ENCODE measurements at places on chromosomes 2 and 18.

DNA sequence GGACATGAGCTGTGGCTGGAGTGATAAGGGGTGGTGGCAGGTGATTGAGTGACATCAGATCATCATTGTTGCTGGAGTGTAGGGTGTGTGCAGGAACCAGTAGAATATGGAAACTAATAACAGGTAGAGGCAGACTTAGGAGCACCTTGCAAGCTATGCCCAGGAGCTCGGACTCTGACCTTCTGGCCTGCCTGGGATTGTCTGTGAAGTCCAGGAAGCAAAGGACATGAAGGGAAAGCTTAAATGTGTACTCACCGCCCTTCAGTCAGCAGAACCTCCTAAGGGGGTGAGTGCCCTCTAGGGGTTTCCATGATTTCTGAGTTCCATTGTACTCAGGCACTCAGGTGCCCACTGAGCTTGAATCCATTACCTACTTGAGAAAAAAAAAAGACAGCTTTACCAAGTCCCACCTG is 104.2 kb downstream of the CRIM1 start:
- H3K27ac ChIP-seq = no peak overlapping the region
- H3K4me3 ChIP-seq = no peak overlapping the region
- H3K27me3 ChIP-seq = no peaks in the 10 kb centered on the region

DNA sequence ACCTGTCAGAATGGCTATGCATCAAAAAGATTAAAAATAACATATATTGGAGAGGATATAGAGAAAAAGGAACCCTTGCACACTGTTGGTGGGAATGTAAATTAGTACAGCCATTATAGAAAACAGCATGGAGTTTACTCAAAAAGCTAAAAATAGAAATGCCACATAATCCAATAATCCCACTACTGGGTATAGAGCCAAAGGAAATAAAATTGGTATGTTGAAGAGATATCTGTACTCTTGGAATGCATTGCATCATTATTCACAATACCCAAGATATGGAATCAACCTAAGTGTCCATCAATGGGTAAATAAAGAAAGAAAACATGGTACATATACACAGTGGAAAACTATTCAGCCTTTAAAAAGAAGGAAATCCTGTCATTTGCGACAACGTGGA is 77.2 kb downstream of the C1D start:
- DNase-seq = no peak
- no peaks in the 10 kb centered on the region for H3K36me3 ChIP-seq
- no peaks in the 10 kb centered on the region for H3K27me3 ChIP-seq
- no peaks in the 10 kb centered on the region for H3K4me1 ChIP-seq
- no peak overlapping the region for H3K4me3 ChIP-seq

GRCh38 chr2:3142961-3143571 is 234.6 kb downstream of the EIPR1 start:
- no peaks in the 10 kb centered on the region for H3K36me3 ChIP-seq
- DNase-seq = no peak
- no peak overlapping the region for H3K4me3 ChIP-seq
- H3K4me1 ChIP-seq = no peaks in the 10 kb centered on the region
- H3K27me3 ChIP-seq = no peaks in the 10 kb centered on the region

DNA sequence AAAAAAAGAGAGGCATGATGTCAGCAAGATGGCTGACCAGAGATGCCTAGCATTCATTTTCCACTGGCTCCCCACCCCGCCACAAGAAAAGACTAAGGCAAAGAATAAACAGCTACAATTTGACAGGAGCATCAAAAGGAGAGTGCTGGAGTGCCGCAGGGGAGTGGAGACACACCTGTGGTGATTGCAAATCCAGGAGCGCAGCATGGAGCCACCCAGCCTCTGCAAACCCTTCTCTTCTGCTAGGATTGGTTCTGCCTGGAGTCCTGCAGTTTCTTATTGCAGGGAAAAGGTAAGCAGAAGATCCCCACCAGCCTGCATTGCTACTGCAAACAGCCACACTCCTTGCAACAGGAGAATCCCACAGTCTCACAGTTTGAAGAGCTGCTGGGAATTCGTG is 26.1 kb downstream of the BOLL start:
- no peak for DNase-seq
- no peaks in the 10 kb centered on the region for H3K27me3 ChIP-seq
- H3K4me1 ChIP-seq = no peaks in the 10 kb centered on the region
- H3K27ac ChIP-seq = no peak overlapping the region
- H3K36me3 ChIP-seq = no peaks in the 10 kb centered on the region

DNA sequence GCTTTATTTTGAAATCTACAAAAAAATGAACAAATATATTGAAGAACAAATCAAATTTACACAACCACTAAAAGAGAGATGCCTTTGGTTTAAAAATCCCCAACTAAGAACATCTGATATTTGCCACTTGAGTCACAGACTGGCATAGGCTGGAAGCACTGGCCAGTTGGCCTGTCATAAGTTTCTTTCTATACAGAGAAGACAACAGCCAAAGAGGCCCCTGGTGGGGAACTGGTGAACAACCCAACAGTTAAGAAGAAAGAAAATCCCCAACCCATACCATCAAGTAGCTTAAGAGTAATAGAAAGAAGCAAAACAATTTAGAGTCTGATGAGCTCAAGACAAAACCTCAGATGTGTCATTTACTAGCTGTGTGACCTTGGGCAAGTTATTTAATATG is 45.5 kb downstream of the OSR1 start:
- no peak for DNase-seq
- H3K36me3 ChIP-seq = no peaks in the 10 kb centered on the region
- no peak overlapping the region for H3K4me3 ChIP-seq
- no peaks in the 10 kb centered on the region for H3K4me1 ChIP-seq
- no peaks in the 10 kb centered on the region for H3K27me3 ChIP-seq
- no peak overlapping the region for H3K27ac ChIP-seq

DNA sequence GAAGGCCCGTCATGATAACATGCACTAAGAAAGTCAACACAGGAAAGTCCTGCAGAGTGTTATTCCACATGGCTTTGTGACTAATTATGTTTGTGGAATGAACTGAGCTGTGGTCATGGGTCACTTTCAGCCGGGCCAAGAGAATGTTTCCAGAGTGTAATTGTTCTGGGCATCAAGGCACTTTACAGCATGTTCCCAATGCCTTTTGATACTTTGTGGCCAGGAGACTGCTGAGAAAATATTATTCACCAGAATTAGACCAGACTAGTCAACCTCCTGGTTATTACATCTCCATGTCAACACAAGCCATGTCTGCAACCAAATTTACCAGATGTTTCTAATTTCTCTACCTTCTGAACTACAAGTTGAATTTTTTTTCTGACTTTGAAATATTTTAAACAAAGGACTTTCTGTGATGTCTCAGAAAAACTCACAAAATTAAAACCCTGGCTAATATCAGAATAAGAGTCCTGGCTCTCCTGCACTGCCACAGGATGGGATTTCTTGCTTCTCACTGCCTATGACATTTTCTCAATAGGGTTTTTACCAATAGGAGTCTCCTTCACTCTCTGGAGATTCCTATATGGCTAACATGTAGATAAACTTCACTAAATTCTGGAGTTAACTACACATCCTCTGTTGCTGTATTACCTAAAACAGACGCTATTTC is 90.6 kb upstream of the WDR75 start:
- H3K27ac ChIP-seq = no peak overlapping the region
- no peaks in the 10 kb centered on the region for H3K36me3 ChIP-seq
- H3K4me1 ChIP-seq = no peaks in the 10 kb centered on the region
- no peaks in the 10 kb centered on the region for H3K27me3 ChIP-seq
- DNase-seq = peak; percentile 36

DNA sequence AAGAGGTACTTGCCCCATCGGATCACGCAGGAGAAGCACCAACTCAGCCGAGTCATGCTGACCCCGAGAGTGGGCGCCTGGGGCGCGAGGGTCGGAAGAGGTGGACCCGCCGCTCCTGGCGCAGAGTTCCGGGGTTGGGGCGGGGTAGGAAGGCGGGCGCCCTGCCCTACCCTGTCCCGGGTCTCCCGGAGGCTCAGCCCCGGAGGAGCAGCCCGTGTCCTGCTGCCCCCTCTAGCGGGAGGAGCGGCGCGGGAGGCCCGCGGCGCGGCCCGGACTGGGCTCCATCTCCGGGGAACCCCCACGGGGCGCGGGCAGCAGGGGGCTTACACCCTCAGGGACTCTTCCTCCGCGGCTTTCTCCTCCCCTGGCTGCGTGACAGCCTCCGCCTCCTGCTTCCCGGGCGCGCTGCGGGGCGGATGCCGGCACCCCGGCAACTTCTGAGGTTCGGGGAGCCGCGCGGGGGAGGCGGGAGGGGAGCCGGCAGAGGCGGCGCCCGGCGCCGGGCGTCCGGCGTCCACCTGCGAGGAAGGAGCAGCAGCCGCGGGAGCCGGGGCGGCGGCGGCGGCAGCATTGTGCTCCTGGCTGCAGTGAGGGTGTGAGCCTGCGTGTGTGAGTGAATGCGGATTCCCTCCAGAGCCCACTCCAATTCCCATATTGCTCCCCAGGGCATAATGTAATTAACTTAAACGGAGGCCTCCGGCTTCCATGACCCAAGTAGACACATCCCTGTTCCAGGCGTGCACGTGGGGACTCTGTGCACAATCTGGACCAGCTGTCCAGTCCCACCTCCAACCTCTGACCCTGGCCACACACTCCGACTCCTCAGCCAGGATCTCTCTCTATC is 7.6 kb upstream of the TNS1 start:
- H3K27me3 ChIP-seq = no peaks in the 10 kb centered on the region
- H3K27ac ChIP-seq = no peak overlapping the region
- peaks cover 23% of the 10 kb centered on the region for H3K4me1 ChIP-seq
- H3K4me3 ChIP-seq = peak overlapping the region; percentile 35
- DNase-seq = no peak
- no peaks in the 10 kb centered on the region for H3K36me3 ChIP-seq

DNA sequence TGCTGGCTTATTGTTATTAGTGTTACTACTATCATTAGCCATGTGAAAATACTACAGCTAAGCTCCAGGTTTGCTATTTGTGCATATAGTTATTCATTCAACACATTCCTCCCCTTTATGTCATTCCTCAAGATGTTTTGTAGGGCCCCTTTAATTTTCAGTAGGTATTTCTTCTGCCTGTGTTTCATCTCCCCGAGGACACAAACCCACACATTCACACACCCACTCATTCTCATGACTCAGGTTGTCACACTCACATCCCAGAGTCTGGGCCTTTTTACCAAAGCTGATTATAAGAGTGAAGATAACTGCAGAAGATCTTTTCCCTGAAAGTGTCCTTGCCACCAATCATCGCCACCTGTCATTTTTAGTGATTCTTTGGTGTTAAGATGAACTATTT is 68.6 kb upstream of the SPOPL start:
- no peak overlapping the region for H3K4me3 ChIP-seq
- H3K36me3 ChIP-seq = no peaks in the 10 kb centered on the region
- H3K4me1 ChIP-seq = no peaks in the 10 kb centered on the region
- no peak for DNase-seq
- no peaks in the 10 kb centered on the region for H3K27me3 ChIP-seq
- no peak overlapping the region for H3K27ac ChIP-seq

All from heart right ventricle (tissue), 16 donors.